Stimulated activated CD8-positive, alpha-beta memory T cell treated with anti-CD3 and anti-CD28 coated beads, Interleukin-12 subunit alpha, Interleukin-12 subunit beta, amount 100 ng/mL, for 4 hours (primary cell): ENCODE measurements at places on chromosomes 3 and 15.

GRCh38 chr3:61236556-61236955 lies 14.7 kb downstream of the FHIT start:
- no peak for DNase-seq

GRCh38 chr3:163766112-163766511 lies 1312.2 kb downstream of the SI start:
- DNase-seq = no peak

- no peak for DNase-seq
Measured at GRCh38 chr3:186418671-186419145, 56.7 kb upstream of the DGKG start.

GRCh38 chr15:28955160-28955992 lies 69.6 kb downstream of the APBA2 start:
- no peak for DNase-seq

DNA sequence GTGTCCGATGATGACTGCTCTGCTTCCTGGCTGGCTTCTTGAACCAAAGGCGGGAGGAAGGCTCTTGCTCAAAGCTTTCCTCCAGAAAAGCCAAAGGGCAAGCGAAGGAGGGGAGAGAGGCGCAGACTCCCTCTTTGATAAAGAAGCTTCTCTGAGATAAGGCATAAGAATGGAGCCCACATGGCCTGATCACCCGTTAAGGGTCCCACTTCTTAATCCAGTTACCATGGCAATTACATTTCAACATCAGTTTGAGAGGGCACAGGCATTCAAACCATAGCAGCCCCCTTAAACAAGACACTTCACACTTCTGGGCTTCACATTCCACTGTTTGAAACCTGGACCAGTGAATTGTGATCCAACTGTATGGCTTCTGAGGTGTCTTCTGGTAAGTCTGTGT lies 8.0 kb downstream of the ABHD17C start:
- no peak for DNase-seq

- DNase-seq = no peak
Measured at GRCh38 chr3:161349529-161350312, 21.6 kb downstream of the SPTSSB start.

GRCh38 chr3:192772240-192772894 lies 45.0 kb upstream of the FGF12 start:
- no peak for DNase-seq

DNA sequence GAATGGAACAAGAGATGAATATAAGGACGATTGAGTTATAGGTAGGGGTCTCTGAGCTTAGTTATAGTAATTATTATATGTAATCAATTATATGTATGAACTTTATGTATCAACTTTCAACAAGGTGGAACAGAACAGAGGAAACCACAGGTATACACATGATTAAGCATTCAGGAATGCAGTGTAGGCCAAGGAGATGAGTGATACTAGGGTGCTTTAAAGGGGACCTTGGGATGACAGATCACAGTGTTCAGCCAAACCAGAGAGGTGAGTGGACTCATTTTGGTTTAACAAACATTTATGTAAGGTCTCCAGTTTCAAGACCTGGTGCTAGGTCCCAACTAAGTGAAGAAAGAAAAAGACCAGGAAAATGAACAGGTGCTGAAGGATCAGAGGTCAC lies 895.5 kb downstream of the ROBO2 start:
- no peak for DNase-seq

DNA sequence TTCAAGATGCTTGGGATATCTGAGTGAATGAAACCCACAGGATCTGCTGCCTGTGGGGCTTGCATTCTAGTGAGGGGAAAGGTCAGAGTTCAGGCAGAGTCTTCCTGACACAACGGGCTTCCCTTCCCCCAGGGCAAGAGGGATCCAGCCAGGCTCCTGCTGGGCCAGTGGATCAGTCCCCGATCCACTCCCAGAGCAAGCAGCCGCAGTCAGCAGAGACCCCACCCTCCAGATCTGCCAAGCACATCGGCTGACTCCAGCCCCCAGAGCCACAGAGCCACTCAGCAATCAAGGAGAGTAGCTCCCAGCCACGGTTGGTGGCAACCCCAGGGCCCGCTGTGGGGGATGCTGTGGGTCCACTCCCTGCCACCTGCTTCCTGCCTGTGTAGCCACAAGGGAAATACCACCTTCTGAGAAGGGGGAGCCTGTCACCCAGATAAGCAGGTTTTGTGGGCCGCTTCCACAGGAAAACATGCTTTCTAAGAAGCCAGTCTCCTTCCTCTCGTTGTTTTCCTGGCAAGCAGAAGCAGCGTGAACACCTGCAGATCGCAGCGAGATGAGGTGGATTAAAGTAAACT lies 44.9 kb downstream of the CPN2 start:
- DNase-seq = no peak

GRCh38 chr15:93288728-93289294 lies 199.8 kb upstream of the RGMA start:
- DNase-seq = no peak

DNA sequence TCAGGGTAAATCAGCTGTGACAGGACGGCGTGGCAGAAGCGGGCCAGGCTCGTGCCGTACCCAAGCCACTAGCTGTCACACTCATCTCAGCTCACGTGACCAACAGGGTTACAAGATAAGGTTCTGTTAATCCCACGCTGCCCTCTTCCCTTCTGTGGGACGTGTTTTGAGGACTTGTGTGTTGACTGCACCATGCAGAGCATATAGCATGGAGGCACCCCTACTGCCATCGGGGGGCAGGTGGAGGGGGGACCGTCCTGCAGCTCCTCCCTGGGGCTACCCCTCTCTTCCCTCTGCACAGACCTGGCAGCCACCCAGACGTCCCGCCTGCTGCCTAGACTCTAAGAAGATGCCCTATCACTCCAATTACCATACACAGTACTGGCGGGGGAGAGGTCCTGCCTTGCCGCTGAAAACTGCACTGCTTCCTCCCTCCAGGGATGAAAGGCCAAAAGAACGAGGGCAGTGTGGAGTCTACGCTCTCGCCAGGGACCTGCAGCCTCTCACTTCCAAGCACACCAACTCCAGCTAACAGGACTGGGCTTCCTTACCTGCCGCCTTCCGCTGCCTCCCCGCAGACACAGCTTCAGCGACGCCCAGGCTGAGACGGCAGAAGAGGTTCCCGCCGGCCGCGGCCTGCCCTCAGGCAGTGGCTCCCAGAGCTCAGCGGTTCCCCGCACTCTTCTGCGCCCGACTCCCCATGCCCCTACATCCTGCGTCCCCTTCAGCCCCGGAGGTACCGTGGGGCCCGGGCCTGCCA lies at the start of gene TNK2:
Gene TNK2, minus strand, starts transcription at position 618 of the 760 bp plus-strand sequence. CDS start 19,963 bp downstream, outside the sequence.
- DNase-seq = peak; percentile 41

DNA sequence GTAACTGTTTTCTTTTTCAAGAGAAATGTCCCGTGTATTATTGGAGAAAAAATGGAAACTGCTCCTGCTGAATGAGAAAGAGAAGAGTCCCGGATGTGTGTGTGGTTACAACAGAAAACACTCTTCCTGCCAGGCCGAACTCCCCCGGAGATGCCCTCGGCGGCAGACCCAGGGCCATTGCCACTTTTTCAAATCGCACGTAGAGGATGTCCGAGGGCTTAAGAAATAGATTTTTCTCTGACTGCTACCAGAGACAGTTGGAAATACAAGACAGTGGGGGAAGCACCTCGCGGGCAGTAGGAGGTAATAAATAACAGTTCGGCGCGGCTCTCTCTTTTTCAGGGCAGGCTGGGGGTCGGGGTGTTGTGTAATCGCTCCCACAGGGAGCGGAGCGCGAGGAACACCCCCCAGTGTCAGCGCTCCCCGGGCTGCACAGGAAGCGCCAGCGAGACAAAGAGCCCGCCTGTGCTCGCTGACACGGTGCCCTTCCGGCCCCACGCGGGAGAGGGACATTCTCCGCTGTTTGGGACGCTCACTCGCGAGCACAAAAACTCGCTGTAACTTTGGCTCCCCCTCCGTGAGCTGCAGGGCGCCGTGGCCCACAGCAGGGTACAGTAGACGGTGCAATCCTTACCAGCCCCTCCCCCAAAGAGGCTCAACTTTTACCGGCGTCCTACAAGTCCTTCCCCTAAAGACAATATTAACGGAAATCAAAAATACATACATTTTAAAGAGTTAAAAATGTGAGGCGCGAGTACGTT lies 1.1 kb downstream of the VGLL4 start:
- DNase-seq = peak; percentile 47

DNA sequence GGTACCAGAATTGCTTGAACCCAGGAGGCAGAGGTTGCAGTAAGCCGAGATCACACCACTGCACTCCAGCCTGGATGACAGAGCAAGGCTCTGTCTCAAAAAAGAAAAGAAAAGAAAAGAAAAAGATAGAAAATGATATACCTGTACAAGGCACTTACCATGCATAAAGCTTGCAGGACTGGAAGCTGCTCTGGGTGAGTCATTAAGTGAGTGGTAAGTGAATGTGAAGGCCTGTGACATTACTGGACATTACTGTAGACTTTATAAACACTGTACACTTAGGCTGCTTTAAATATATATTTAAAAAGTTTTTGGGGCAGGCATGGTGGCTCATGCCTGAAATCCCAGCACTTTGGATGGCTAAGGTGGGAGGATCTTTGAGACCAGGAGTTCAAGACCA lies 99.2 kb downstream of the SLMAP start:
- DNase-seq = no peak

DNA sequence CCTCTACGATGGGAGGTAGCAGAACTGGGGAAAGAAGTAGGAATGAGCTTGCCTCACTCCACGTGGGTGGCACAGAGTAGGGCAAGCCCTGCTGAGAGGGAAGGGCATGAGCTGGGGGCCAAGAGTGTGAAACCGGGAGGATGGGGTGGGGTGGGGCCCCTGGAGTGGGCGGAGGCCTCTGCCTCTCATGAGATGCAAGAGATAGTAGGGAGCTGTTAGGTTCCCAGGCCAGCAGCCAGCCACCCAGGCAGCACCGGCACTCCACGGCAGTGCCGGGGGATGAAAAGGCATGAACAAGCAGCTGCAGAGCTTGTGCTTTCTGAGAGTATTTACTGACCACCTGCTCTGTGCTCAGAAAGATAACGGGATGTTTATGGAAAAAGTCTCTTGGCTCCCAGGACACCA lies 24.4 kb upstream of the PLA2G4E start:
- DNase-seq = no peak

GRCh38 chr15:27183201-27183600 lies 212.2 kb downstream of the GABRG3 start:
- no peak for DNase-seq

- DNase-seq = no peak
Measured at GRCh38 chr3:163768048-163768447, 1310.2 kb downstream of the SI start.

DNA sequence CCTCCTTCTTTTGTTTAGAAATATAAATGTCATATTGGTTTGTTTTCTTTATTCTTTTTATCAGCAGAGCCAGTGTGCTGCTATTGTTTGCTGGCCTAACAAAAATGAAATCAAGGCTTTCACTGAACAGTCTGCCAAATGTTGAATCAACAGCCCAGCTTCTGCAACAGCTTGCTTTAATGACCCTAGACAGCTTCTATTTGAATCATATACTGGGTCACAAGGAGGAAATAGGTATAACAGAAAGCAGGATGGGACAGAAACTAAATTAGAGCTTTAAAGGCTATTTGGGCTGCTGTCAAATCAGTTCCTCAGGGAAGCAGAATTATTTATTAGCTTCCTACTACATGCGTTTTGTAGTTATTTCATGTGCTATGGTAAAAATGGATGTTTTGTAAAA lies 12.1 kb upstream of the DNAJC13 start:
- DNase-seq = no peak

DNA sequence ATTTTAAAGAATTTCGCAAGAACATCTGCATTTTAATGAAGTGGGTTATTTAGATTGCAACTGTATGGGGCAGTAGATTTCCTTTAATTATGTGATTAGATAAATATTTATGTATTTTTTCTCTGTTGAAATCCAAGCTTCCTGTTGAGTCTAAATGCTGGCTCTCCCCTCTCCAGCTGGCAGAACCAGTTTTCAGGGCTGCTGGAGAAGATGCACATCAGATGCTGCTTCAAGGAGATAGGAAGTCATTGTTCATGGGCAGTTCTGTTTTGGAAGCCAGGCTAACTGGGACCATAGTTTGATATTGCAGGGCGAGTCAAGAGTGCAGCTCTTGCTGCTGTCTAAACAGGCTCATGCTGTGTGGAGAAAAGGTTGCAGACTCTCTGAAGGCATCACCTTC lies 97.4 kb downstream of the SLC9A9 start:
- no peak for DNase-seq

- DNase-seq = no peak
Measured at GRCh38 chr3:122623031-122623829, 45.8 kb downstream of the PARP15 start.

- no peak for DNase-seq
Measured at GRCh38 chr15:67685008-67685599, 140.2 kb upstream of the SKOR1 start.

DNA sequence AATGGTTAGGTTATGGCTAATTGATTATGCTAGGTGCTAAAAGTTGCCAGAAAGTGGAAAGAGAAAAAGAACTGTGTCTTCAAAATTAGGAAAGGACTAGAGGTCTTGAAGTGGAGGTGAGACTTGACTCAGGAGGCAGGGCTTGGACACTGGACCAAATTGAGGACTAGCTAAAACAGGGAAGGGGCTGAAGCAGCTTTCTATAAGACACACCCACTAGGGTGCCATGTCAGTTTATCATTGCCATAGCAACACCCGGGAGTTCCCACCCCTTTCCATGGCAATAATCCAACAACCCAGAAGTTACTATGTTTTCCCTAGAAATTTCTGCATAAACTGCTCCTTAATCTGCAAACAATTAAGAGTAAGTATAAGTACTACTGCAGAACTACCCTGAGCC lies 42.9 kb upstream of the MITF start:
- DNase-seq = no peak

- DNase-seq = no peak
Measured at GRCh38 chr3:107206141-107206540, 171.1 kb upstream of the CCDC54 start.

GRCh38 chr15:54659646-54660045 lies 537.1 kb downstream of the RSL24D1 start:
- DNase-seq = no peak

DNA sequence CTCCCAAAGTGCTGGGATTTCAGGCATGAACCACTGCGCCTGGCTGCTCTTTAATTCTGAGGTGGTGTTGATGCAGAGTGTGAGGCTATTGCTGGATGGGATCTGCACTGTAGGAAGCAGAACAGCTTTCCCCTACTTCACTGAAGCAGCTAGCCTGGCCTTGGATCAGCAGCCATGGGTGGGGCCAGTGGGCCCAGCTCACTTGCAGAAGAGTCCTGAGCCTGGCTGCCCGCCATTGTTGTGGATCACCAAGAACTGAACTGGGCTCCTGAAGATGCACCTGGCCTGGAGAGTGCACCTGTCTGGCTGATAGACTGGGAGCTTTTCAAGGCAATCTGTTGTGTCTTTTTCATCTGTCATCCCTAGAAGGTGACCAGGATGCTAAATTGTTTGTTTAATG lies 11.9 kb downstream of the TLNRD1 start:
- no peak for DNase-seq

GRCh38 chr3:107643038-107643883 lies 120.5 kb downstream of the BBX start:
- no peak for DNase-seq

GRCh38 chr3:71180524-71180923 lies 403.0 kb downstream of the FOXP1 start:
- DNase-seq = no peak
